Kidney (tissue), 22 donors: ENCODE measurements at places on chromosomes 12 and 14.
A peak's percentile ranks its signal among the peaks of the same experiment; 100 is the strongest.

DNA sequence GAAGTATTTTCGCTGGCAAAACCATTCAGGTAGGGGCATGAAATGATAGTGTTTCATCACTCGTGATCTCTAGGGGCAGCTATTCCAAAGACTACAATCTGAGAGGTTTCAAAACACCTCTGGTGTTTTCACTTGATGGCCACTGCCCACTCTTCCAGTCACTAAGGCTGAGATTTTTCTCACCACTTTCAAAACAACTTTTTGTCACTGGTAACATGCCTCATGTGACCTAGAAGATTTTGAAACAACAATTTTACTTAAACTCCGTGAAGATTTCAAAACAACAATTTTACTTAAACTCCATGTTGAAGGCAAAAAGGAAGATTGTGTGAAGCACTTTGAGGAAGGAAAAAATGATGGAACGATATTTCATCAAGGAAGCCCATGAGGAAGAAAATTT, 1.2 kb upstream of the IRAK3 start:
- DNase-seq, result no peak

GRCh38 chr12:5171701-5172100, 128.0 kb downstream of the KCNA5 start:
- peak; percentile 76 for DNase-seq

- DNase-seq, result no peak
Measured at GRCh38 chr12:101781834-101782233, 42.6 kb upstream of the SYCP3 start.

GRCh38 chr14:103688906-103689902, 26.0 kb downstream of the XRCC3 start:
- DNase-seq, result peak; percentile 66

GRCh38 chr12:78164154-78164553, 333.5 kb downstream of the NAV3 start:
- DNase-seq, result no peak

DNA sequence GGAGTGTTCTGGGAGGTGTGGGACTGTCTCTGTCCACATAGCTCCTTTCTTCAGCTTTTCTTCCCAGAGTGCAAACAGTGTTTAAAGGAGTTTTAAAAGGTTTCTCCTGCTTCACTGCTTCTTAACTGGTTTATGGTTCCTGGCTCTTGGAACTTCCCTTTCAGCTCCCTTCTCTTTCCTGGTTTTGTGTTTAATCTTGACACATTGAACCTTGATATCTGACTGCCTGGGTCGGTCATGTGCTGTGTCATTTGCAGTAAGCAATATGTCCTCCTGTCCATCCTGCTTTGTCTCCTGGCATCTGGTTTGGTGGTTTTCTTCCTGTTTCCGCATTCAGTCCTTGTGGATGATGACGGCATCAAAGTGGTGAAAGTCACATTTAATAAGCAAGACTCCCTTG, 2.2 kb downstream of the TMEM106C start:
- DNase-seq, result no peak

- DNase-seq, result no peak
Measured at GRCh38 chr14:89810101-89810500, 144.4 kb downstream of the EFCAB11 start.

DNA sequence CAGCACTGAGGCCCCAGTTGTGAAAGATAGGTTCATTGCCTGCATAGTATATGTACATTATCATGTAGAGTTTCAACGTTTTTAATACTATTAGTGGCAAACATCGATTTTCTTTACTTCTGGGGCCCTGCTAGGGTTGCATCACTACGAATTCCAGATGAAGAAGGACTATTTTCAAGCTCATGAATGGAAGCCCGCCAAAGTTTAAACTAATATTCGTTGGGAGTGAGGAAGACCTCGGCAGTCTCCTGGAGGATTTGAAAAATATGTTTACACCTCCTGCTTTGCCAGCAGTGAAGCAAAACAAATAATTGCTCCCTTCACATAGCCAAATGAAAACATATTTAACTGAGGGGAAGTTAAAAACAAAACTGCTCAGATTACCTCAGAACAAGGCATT, 672.9 kb upstream of the NOVA1 start:
- DNase-seq, result no peak

DNA sequence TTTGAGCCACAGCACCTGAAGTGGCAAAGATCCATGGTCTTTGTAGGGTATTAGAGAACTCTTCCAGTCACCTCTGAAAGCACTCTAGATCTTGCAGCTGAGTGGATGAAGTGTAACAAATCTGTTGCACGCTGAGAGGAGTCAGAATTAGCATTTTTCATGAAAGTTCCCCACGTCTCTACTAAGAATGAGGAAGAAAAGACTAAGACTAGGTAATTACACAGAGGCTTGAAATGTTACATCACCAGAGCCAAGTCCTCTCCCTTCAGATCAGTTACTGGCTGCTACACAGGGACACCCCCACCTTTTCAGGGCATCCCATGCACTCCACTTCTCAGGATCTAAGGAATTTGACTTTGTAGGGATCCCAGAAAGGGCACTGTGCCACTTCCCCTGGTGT, 98.6 kb upstream of the FKBP4 start:
- no peak for DNase-seq

DNA sequence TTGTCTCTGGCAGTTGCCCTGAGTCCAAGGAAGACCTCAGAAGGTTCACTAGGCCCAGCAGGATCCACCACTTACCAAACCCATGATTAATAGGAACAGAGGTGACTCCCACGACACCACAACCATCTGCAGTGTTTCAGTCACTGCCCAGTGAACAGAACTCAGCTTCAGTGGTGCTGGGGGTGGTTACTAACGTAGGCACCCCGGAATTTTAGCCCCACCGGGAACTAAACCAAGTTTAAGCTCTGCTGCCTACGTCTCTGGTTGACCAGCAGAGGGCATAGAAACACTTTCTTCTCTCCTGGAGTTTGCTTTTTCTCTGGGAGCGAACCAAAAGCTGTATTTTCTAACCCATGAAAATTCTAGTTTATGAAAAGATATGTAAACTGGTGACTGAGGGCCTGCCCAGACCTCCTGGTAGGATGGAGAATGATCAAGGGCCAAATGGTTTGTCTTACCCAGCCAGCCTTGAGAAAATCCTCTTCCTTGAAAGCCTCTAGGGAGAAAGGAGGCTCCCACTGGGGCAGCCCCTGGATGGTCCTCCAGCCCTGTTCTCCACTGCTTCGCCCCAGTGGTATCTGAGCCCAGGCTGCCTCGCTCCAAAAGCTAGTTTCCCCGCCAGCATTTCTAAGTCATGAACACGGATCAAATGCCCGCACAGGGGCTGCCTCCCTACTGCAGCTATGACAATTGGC, 379.8 kb downstream of the DPF3 start:
- peak; percentile 22 for DNase-seq
